Astrocyte (in vitro differentiated cells and primary cell): ENCODE measurements at places on chromosomes 2 and 18.
A peak's percentile ranks its signal among the peaks of the same experiment; 100 is the strongest.

DNA sequence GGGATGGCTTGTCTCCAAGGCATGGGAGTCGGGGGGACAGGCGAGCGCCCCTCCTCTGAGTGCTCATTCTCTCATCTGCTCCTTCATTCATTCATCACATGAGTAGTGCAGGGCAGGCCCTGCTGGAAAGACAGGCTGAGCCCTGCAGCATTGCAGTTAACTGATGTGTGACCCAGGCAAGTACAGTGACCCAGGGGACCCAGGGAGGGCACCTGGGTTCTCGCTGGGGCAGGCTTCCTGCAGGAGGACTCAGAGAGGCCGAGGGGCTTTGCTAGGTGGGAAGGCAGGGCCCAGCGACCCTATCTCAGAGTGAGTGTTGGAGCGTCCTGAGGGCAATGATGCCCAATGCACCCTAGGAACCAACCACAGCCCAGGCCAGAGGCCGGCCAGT lies 30.6 kb downstream of the HJURP start:
- no peak for DNase-seq

GRCh38 chr2:117738991-117739839 lies 75.3 kb upstream of the DDX18 start:
- DNase-seq, result no peak

DNA sequence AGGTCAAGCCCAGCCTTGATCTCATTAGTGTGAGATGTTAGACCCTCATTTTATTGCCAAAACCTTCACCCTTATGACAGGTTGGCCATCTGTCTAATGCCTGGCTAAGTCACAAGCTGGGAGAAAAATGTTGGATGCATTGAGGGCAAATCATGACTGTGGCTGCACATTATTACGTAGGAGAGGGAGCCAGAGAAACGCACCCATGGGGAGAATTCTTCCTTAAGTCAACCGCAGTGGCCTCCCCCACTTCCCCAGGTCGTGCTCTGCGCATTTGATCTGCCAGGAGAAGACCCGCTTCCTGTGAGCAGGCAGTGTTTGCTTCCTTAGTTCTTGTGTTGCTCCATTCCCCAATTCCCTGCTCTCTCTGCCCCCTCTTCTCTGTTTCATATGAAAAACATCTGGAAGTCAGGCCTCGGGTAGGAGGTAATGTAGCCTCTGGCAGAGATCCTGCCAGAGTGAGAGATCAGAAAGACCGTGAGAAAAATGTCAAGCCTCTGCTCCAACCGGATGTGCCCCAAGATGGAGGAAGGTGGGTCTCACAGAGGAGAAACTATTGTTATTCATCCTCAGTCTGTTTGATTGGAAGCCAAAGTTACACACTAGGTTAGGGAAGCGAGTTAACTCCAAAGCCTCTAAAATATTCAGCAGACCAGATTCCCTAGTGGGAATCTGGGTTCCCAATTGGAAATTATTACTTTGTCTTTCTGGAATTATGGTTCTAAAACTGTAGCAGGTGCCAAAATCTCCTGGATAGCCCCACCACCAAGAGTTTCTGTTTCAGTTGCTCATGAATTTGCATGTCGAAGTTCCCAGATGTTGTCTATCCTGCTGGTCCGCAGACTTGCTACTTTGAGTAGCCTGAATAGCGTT lies 144.3 kb upstream of the PELI1 start:
- peak; percentile 69 for DNase-seq

GRCh38 chr2:239970004-239970623 lies 55.0 kb downstream of the NDUFA10 start:
- DNase-seq, result no peak

DNA sequence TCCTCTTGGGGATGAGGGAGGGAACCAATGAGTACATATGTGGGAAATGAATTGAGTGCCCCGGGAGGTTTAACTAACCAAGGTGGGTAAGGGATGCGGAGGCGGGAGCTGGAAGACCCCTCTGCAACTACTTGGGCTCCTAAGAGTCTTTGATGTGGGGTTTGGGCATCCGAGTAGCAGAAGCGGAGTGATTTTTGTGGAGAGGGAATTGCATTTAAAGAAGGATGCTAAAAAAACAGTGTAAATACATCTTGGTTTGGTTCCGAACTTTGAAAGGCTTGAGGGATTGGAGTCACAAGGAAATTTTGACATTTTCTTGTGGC lies 215.7 kb downstream of the MCFD2 start:
- no peak for DNase-seq

DNA sequence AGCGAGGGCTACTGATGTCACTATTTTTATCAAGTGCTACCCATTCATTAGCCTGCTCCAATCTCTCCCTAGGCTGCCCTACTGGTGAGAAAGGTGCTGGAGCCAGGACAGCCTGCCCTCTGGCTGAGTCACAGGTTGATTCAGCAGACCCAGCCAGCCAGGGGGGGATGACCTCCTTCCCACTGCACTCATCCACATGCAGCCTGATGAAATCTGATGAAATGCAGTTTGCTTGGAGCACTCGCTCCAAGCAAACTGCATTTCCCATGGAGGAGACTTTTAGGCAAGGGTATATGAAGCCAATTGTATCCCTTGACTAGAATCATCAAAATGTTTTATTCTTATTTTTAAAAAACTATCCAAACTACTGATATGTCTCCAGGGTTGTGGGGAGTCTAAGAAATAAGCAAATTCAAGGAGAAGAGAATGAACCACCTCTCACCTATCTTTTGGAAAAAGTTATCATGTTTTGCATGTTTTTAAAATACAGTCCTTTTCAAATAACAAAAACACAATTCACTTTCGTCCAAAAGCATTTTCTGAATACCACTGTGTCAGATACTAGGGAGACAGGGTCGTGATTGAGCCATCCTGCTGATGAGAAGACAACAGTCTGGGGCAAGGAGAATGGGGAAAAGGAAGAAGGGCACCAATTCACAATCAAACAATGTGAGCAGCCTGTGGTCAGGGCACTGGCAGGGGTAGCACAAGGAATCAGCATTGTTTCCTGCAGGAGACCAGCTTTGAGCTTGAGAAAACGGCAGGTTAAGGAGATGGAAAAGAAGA lies 128.3 kb downstream of the AFF3 start:
- peak; percentile 95 for DNase-seq

GRCh38 chr2:201118961-201119854 lies 3.2 kb downstream of the CFLAR start:
- DNase-seq, result peak; percentile 63

GRCh38 chr18:13578400-13578799 lies 148.0 kb downstream of the FAM210A start:
- no peak for DNase-seq

- DNase-seq, result no peak
Observed at GRCh38 chr18:21112543-21113105, 1.0 kb upstream of the ROCK1 start.

DNA sequence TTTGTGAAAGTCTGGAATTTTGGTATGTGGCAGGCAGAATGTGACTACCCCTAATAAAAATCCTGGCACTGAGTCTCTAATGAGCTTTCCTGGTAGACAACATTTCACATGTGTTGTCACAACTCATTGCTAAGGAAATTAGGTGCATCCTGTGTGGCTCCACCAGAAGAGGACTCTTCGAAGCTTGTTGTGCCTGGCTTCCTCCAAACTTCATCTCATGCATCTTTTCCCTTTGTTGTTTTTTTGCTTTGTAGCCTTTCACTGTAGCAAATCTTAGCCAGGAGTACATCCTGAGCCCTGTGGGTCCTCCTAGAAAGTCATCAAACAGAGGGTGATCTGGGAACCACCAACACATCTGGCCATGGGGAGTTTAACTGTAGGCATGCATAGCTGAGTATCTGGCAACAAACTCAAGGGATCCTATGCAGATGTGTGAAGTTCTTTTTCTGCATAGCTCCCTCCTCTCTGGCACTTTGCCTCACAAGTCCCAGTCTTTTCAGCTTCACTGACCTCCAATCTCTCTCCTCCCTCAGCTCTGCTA lies 42.1 kb upstream of the SERTAD2 start:
- peak; percentile 56 for DNase-seq

- no peak for DNase-seq
Observed at GRCh38 chr2:67625178-67625577, 228.0 kb downstream of the ETAA1 start.

- DNase-seq, result no peak
Observed at GRCh38 chr2:231573698-231574421, 18.8 kb upstream of the TEX44 start.

GRCh38 chr2:97751752-97752151 lies 38.4 kb downstream of the ZAP70 start:
- peak; percentile 54 for DNase-seq

DNA sequence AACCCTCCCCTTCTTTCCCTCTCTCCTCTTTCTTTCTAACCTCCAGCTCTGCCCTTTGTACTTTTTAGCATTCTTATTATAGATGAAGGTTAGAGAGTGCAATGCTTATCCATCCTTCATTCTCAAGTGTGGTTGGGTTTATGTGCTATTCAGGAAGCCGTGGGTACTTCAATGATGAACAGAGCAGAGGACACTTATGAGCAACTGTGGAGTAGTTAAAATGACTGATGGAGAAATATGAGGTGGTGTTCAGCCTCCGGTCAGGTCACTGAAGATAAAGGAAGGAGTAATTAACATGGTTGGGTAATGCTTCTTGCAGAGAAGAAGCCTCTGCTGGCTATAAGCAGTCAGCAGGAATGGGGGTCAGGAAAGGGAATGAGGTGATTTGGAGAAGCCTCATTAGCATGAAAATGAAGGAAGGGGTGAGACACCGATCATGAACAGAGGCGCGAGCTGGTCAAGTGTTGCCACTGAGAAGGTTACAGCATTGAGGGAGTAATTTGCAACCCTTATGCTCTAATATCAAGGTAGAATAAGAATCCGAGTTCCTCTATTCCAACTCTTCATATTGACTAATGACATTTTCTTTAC lies 174.7 kb downstream of the LPIN1 start:
- no peak for DNase-seq

GRCh38 chr18:9756271-9756932 lies 48.3 kb downstream of the RAB31 start:
- DNase-seq, result no peak

DNA sequence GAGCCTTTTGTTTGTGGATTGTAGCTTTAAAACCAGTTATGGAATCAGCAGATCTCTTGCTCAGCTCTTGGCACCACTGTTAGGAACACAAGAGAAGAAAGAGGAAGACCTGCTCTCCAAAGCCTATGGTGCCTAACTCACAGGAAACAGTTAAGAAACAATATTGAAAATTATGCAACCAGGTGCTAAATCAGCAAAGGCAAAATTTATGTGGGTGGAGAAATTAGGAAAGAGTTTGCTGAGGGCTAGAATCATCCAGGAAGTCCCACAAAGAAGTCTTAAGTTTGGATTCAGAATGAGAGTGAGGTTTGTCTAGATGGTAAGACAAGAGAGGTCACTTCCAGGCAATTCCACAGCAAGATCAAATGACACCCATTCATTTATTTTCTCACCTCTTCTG lies 49.4 kb downstream of the AOX1 start:
- DNase-seq, result no peak

DNA sequence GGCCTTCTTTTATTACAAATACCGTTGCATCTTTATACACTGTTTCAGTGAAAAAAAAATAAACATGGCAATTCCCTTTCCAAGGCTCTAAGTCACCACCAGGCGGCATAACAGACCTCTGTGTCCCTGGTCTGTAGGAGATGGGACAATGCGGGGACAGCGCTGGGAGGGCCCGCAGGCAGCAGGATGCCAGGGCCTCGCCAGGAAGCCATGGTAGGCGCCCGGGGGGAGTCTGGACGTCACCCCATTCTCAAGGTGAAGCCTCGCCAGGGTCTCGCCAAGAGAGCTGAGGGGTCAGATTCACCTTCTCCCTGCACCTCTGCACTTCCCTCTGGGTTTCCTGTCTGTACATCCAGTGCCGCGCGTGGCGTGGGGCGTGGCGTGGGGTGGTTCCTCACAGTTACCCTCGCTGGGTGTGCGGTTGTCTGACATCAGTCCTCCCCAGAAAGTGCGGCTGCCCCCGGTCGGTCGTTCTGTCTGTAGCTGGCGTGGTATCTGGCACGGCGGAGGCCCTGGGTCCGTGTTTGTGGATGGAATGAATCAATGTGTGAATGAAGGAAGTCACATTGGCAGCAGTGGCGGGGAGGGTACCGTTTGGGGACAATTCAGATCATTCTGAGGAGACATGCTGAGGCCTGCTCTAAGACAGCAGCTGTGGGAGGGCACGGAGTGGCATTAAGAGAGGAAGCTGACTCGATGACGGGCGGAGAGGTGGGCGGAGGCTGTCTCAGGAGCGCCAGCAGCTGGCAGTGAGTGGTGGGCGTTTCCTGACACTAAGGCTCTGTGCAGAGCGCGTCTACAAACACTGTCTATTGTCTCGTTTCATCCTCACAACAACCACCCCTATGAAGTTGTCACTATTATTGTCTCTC lies 46.0 kb downstream of the LRRFIP1 start:
- peak; percentile 59 for DNase-seq

DNA sequence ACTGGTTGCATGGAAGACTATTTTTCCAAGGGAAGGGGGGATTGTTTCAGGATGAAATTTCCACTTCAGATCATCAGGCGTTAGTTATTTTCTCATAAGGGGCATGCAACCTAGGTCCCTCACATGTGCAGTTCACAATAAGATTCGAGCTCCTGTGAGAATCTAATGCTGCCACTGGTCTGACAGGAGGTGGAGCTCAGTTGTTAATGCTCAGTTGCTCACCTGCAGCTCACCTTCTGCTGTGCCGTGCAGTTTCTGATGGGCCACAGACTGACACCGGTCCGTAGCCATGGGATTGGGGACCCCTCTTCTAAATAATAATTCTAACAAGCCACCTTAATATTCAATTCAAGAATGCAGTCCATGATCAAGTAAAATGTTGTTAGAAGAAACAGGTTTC lies 34.9 kb downstream of the PLCL1 start:
- DNase-seq, result no peak

DNA sequence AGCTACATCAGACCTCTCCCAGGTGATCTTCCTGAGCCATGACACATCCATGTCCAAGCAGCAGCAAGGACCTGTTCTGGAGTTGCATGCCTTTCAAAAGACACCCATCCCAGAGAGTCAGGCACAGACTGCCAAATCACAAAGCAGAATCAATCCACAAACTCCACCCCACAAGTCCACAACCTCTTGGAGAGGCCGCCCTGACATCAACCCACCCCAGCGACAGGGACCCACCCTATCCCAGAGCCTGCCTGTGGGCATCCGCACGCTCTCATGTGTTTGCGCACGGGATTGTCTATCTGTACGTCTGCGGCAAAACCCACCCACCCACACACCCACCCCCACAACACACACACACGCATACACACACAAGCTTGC lies 11.9 kb downstream of the SMAD7 start:
- DNase-seq, result no peak

DNA sequence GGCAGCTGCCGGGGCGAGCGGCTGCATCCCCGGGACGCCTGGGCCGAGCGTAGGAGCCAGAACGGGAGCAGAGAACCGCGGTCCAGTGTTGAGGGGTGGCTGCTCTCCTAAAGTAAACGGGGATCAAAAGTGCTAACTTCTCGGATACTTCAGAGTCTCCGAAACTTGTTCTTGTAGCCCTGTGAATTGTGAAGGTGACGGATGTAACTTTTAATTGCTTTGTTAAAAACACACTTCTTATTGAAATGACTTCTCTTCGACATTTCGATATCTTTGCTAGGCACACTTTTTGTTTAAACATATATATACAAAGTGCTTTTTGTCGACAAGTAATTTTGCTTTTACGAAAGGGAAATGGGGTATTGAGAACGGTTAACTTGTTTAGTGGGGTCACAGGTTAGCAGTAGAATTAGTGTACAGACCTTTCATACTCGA lies 540 bp downstream of the ATP9B start:
- DNase-seq, result no peak
